ENCODE measurements at places on chromosomes 7 and 10.

DNA sequence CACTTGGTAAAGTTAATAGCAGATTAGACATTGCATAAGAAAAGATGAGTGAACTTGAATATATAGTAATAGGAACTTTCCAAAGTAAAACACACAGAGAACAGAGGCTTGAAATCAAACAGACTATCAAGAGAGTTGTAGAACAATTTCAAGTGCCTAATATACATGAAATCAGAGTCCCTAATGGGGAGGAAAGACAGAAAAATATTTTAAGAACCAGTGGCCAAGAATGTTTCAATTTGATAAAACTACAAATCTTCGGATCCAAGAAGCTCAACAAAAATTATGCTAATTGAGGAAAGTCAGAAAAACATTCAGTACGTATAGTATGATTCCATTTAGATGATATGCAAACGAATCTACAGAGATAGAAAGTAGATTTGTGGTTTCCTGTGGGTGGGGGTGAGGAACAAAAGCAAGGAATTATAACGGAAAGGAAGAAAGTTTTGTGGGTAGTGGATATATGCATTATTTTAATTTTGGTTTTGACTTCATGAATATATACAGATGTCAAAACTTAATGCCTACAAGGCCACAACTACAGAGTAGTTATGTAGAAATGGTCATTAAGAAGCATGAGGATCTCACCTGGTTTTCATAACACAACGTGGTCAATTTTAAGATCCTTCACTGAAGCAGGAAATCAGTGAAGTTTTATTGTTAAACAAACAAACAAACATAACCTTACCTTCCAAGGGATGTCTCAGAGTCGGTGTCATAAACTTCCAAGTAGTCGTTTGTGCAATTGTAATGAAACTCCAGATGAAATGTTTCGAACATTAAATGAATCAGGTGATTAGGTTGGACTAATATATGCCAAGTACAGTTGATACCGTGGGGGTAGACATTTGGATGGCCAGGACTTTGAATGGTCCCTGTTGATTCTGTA is 62.0 kb downstream of the CUBN start:
- DNase-seq = no peak

- DNase-seq = no peak
Observed at GRCh38 chr10:123634221-123634620, 31.9 kb upstream of the GPR26 start.

- no peak for DNase-seq
Observed at GRCh38 chr10:42979721-42980467, 97.0 kb upstream of the RET start.

DNA sequence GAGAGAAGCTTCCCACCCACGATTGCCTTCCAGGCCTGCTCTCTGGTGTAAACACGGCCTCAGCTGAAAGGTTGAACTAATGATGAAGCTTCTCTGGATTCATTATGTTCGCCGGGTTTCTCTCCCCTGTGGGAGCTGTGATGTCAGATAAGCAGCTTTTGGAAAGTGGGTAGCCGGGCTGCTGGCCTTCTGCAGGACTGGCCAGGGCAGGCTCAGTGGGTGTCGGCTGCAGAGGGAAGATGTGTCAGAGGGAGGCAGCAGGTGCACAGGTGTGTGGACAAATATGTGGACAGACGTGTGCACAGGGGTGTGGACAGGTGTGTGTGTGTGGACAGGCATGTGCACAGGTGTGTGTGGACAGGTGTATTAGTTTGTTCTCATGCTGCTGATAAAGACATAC is 28.5 kb upstream of the PSMG3 start:
- no peak for DNase-seq

- peak; percentile 16 for DNase-seq
Observed at GRCh38 chr10:131453721-131454634, 142.5 kb upstream of the TCERG1L start.
